ENCODE measurements at places on chromosomes 12 and 14.

- H3K27me3 ChIP-seq = no peaks in the 10 kb centered on the region
- no peak overlapping the region for H3K4me3 ChIP-seq
Observed at GRCh38 chr12:56616925-56617324, 13.2 kb downstream of the BAZ2A start.

DNA sequence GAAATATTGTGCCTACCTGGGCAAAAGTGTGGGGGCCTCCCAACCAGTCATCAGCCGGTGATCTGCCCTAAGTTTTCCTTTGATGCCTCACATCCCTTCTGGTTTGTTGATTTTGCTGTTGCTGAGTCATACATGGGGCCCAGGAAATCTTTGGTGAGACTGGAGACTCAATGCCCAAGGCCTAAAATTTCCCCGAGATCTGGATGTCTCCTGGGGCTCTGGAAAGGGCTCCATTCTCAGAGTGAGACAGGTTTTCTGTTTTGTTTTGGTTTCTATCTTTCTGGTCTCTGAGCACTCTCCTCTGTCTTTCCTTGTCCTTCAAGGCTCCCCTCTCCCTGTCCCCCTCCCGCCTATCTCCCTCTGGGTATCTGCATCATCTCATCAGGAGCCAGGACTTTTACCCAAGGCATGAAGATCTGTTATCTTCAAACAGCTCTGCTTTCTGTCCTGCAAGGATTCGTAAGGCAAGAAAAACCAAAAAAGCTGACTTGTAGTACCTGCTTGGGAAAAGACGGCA is 152.8 kb upstream of the MAX start:
- no peaks in the 10 kb centered on the region for H3K27me3 ChIP-seq
- H3K27ac ChIP-seq = peak overlapping the region; percentile 5
- no peak for DNase-seq

GRCh38 chr14:97138801-97139200 is 341.6 kb downstream of the VRK1 start:
- no peak overlapping the region for H3K4me3 ChIP-seq
- no peaks in the 10 kb centered on the region for H3K4me1 ChIP-seq
- no peak for DNase-seq
- no peaks in the 10 kb centered on the region for H3K27me3 ChIP-seq

- H3K4me3 ChIP-seq = no peak overlapping the region
- H3K4me1 ChIP-seq = peaks cover 17% of the 10 kb centered on the region
- no peak for DNase-seq
- H3K27me3 ChIP-seq = no peaks in the 10 kb centered on the region
- H3K27ac ChIP-seq = no peak overlapping the region
- H3K36me3 ChIP-seq = no peaks in the 10 kb centered on the region
Observed at GRCh38 chr12:71980538-71980937, 41.9 kb downstream of the TPH2 start.

DNA sequence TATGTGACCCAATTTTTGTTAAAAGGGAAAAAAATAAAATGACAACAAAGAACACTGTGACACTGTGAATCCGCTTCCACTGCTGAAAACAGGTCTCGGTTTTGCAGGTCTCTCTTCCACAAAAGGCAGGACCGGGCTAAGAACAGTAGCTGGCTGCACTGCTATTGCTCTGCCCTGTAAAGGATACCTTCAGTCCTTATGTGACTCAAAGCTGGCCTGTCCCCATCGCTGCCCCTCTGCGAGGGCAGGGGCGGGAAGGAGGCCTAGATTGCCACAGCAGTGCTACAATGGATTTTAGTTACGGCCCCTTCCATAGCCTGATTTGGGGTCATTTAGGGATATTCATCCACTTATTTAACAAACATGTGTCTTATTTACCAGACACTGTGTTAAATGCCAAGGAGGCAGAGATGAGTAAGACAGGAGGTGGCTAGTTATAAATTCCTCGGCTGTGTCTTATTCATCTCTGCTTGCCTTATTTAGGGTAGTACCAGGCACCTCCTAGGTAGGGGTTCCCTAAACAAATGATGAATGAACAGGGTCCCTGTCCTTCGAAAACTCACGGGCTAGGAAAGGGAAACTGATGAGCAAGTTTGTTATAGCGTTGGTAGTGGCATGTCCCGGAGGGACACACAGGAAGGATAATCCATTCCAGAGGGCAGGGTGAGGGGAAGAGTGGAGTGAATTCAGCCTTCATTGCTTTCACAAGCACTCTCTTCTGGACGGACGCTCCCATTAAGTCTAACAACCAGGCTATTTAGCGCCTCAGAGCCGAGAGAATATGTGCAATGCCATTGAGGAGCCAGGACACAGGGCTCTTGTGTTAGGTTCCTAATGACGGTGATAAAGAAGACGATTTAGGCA is 73.3 kb downstream of the EID3 start:
- no peak for DNase-seq
- H3K27ac ChIP-seq = no peak overlapping the region
- H3K36me3 ChIP-seq = no peaks in the 10 kb centered on the region
- H3K4me1 ChIP-seq = peaks cover 13% of the 10 kb centered on the region
- no peak overlapping the region for H3K4me3 ChIP-seq
- H3K27me3 ChIP-seq = peaks cover 6% of the 10 kb centered on the region
